ENCODE measurements at places on chromosomes 1 and 21.

- no peak for DNase-seq
These were observed 113.0 kb upstream of the ZNF648 start for GRCh38 chr1:182174513-182174855.

DNA sequence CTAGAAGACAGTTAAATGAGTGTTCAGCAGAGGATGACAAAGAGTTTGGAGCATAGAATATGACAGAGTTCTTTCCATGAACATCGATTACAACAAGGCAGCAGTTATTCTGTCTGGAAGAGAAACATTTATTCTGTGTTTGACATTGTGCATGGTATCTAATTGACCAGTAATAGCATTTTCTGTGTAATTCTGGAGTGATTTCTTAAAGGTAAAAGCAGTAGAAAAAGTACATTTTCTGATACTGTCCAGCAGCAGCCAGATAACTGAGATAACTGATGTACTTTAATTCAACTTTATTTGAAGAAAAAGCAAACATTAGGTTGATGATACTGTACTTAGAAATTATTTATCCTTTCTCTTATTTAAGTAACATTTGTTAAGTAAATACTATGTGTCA is 497.1 kb downstream of the AGBL4 start:
- DNase-seq: no peak

- no peak for DNase-seq
These were observed 12.1 kb upstream of the HMCN1 start for GRCh38 chr1:185722098-185722497.

DNA sequence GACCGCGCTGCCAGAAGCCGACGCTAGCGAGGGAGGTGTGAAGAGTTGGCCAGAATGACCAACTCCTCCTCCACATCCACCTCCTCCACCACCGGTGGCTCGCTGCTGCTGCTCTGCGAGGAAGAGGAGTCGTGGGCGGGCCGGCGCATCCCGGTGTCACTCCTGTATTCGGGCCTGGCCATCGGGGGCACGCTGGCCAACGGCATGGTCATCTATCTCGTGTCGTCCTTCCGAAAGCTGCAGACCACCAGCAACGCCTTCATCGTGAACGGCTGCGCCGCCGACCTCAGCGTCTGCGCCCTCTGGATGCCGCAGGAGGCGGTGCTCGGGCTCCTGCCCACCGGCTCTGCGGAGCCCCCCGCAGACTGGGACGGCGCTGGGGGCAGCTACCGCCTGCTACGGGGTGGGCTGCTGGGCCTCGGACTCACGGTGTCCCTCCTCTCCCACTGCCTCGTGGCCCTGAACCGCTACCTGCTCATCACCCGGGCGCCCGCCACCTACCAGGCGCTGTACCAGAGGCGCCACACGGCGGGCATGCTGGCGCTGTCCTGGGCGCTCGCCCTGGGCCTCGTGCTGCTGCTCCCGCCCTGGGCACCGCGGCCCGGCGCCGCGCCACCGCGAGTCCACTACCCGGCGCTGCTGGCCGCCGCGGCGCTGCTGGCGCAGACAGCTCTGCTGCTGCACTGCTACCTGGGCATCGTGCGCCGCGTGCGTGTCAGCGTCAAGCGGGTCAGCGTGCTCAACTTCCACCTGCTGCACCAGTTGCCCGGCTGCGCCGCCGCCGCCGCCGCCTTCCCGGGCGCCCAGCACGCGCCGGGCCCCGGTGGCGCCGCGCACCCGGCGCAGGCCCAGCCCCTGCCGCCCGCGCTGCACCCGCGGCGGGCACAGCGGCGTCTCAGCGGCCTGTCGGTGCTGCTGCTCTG is 1.2 kb downstream of the GPR88 start:
- no peak for DNase-seq

- DNase-seq: no peak
These were observed 48.1 kb upstream of the UBE2U start for GRCh38 chr1:64155278-64155677.

DNA sequence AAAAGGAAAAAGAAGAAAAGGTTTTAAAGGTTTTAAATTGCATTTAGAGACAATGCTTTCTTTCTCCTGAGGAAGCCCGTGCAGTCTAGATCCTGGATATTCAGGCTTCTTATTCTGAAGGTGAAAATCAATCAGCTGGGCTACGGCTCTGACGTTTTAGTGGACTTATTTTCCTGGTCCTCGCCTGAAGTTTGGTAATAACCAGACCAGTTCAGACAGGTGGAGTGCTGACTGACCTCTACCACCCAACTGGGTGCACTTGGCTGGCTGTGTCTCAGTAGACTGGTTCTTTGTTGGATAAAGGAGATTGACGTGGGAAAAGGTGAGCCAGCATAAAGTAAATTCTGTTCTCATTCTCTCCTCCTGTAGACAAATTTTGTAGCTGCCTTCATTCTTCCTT is 7.2 kb upstream of the ATP1A1 start:
- no peak for DNase-seq

GRCh38 chr1:59718989-59719360 is 95.8 kb upstream of the HOOK1 start:
- no peak for DNase-seq

- DNase-seq: no peak
These were observed 50.5 kb downstream of the SIK1 start for GRCh38 chr21:43376478-43376882.

DNA sequence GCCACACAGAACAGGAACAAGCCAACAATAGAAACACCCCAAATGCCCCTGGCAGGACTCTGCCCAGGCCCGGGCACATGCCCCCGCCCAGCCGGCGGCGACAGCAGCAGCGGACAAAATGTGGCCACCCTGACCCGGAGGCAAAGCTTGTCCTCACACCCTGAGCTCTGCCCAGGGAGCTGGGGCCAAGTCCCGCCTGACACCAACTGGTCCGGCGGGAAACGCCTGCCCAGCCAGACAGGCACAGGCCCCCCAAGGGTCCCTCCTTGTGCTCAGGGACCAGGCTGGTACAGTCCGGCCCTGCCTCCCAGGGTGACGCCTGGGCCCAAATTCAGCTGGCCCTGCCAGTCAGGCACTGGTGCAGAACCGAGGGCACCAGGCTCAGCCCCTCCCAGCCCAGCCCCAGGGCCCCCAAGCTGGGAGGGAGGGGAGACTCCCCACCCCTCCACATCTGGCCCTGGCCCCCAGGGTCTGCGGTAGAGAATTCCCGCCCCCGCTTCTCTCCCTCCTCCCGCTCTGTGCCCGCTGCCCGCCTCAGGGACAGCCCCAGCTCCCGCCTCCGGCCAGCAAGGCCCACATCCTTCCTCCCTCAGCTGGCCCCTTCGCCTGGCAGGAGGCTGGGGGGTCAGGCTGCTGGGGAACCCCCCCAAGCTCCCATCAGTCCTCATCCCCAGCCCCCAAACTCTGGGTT is 2.0 kb downstream of the AHDC1 start:
- no peak for DNase-seq

GRCh38 chr1:101128211-101128727 is 102.7 kb upstream of the DPH5 start:
- DNase-seq: no peak

DNA sequence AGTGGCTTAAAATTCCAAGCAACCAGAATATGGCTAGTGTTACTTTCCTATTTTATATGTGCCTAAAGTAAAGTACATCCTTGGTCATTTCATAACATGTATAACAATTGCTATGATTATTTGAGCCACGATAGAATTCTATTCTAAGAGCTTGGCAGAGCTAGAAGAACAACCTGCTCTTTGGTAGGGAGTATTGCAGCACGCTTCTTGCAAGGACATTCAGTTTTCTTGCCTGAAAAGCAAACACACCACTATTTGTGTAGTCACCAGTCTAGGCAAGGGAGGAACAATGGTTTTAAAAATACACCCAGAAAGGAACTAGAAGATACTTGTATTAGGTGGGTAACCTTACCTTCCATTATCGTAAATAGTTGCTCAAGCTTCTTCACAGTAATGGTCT is 51.5 kb downstream of the CNST start:
- DNase-seq: no peak

- no peak for DNase-seq
These were observed 113.7 kb upstream of the RRP15 start for GRCh38 chr1:218171302-218171893.

DNA sequence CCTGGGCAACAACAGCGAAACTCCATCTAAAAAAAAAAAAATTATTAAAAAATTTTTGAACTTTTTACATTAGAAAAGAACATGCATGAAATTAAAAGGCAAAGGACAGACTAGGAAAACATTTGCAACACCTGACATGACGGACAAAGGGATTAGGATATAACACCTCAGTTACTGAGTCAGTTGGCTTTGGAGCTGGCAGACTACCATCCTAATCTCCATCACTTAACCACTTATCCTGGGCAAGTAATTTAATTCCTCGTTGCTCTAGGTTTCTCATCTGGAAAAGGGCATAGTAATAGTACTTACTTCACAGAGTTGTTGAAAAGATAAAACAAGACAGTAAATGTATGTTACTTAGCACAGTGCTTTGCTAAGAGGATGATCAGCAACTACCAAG is 11.9 kb downstream of the HECTD3 start:
- DNase-seq: no peak

DNA sequence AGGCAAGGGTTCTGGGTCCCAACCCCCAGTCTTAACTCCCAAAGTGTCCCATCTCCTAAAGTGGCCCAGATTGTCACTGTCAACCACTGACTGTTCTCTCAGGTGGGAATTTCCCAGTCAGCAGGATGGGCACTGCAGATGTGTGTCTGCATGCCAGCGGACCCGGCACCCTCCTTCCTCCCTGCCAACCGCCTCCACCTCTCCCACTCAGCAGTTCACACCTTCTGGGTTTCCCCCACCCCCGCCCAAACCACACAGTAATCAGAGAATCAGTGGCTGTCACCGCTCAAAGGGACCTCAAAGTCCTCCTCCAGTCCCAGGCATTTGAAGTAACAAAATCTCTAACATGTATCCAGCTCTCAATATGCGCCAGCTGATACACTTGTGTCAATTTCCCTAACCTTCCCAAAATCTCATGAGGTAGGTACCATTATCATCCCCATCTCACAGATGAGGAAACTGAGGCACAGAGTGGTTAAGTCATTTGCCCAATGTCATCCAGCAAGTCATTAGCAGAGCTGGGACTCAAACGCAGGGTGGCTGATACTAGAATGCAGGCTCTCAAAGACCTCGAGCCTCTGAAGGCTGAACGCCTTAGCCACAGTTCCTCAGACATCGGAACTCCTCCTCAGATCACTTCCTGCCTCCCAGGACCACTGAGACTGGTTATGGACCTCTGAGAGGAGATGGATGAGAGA is 4.8 kb downstream of the RUNX3 start:
- no peak for DNase-seq

GRCh38 chr1:53332833-53333232 is 5.0 kb upstream of the LRP8 start:
- no peak for DNase-seq

- DNase-seq: no peak
These were observed 313.9 kb downstream of the BARHL2 start for GRCh38 chr1:90402893-90403849.

- no peak for DNase-seq
These were observed 45.1 kb upstream of the EPS15 start for GRCh38 chr1:51564124-51564523.

DNA sequence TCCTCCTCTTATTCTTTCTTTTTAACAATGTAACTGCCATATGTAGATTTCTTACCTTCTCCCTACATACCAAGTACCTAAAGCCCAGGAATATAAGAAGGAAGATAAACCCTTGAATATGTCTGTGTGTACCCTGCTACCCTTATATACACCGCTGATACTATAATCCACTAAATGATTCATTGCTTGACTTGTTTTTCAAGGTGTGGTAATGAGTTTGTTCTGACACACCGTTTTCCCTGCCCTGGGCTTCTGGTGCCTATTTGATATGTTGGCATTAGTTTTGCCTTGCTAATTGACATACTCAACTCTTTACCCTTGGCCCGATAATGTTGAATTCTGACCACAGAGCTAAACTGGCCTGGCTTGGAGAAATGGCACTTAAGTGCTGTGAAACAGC is 64.3 kb downstream of the IL23R start:
- no peak for DNase-seq

DNA sequence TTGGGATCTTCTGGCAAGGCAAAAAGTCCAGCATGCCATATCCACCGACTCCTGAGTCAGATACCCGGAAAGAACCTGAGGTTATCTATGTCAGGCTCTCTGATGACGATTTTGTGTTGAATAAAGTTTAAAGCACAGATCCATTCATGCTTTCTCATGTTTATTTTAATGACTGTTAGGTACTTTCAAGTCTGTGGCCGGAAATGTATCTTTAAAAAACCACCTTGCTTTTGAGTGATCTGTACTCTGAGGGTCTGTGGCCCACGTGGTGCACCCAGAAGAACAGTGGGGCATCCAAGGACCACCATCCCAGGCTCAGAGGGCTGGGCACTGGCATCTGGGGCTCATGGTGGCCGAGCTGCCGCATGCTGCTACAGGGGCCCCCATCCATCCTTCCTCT is 30.1 kb upstream of the VASH2 start:
- no peak for DNase-seq

DNA sequence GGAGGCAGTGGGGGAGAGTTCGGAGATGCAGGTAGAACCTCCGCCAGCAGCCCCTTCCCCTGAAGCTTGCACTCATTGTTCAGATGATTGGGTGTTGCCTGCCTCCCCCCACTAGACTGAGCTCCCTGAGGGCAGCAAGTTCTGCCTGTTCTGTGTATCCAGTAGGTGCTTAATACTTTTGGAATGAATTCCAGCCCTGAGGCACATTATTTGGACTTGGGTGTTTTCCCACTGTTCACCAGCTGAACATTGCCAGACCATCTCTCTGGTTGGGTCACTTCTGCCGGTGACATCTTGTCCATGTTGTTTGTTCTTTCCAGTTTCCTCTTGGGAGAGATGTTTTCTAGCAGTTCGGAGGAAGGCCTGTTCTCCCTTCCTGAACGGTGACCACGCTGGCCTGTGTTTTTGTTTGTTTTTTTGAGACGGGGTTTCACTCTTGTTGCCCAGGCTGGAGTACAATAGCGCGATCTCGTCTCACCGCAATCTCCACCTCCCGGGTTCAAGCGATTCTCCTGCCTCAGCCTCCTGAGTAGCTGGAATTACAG is 48.7 kb downstream of the SPSB1 start:
- no peak for DNase-seq

GRCh38 chr1:241142493-241142892 is 214.5 kb downstream of the RGS7 start:
- DNase-seq: no peak

- no peak for DNase-seq
These were observed at the start of gene ARHGAP29 for GRCh38 chr1:94237291-94238226. Gene ARHGAP29, minus strand, starts transcription at chr1:94237584. Its CDS starts 5,973 bp downstream, at chr1:94231611.

DNA sequence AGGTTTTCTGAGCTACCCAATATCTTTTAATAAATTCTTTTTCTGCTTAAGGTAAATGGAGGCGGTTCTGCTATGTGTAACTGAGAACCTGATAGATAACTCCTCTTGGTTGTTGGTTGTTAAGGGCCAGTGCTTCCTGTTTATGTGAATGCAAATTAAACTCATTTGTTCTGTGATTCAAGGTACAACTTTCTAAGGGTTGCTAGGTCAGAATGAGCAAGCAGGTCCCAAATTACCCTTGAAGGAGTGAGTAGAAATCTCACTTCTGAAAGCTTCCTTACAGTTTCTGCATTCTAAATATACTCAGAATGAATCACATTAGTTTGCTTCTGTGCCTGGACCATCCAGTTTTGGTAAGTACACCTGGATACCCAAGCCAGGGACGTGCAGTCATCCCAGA is 15.5 kb upstream of the FAM78B start:
- DNase-seq: no peak

All from NCI-H1436 treated with DMSO at 0.1 percent for 48 hours (cell line).